Activated T-cell treated with anti-CD3 and anti-CD28 coated beads for 24 hours (primary cell): ENCODE measurements at places on chromosomes 7 and 10.

- no peak for DNase-seq
These were observed 17.8 kb downstream of the LYZL1 start for GRCh38 chr10:29306688-29307087.

DNA sequence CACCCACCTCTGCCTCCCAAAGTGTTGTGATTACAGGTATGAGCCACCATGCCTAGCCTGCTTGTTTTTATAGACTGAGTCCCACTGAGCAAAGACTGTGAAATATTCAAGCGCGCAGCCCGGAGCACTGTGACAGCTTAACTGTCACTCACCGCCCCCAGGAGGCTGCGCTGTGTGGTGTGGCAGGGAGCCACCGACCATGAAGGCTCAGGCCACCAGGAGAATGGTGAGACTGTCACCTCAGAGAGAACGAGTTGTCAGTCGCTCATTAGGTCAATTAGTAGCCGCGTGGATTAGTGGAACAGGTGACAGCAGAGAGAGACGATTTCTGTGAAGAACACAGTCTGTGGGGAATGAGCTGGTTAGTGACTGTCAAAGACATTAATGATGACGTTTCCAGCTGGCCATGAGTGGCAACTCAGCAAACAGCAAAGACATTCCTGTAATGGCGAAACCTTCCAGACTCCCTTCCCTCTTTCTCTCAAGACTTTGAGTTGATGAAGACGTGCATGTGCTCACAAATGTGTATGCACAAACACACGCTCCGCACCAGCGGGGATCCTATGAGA is 64.5 kb downstream of the CYCS start:
- no peak for DNase-seq

DNA sequence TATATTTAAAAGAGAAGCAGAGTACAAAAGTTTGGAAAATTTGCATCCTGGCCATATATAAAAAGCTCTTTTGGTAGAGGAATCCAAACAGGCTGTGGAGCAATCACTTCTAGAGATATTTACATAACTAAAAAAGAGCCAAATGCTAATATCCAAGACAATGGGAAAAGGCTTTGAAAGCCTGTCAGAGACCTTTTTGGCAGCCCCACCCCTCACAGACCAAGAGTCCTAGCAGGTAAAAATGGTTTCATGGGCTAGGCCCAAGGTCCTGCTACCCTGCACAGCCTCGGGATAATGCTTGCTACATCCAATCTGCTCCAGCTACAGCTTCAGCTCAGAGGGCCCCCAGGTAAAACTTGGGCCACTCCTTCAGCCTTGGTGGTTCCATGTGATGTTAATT is 430.2 kb upstream of the KCND2 start:
- DNase-seq, result no peak

DNA sequence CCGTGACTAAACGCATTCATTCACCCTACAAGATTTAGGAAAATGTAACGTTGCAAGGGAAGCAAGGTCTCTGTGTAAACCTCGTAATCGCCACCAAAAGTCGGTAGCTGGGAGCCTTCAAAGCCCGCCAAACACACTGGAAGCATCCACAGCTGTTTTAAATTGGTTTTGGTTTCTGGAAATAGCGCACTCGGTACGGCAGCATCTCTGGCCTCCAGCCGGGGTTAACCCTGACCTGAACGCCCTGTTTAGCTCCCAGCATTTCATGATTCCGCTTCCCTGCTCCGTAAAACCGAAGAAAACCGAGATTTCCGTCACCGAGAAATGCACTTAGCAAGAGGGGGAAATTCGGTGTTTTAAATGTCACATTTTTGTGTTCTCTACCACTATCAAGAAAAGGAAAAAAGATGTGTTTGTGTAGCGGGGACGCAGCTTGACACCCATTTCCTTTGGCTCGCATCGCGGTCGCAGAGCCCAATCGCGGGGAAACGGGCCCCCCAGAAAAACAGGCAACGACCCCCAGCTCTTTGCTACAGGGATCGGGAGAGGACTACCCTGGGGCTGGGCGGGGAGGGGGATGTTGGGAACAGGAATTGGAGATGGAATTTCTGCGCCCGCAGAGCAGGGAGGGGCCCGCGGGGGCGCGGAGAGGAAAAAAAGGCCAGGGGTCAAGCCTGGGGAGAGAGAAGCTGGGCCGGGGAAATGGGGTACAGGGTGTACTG is 646 bp downstream of the SGCE start:
- no peak for DNase-seq

DNA sequence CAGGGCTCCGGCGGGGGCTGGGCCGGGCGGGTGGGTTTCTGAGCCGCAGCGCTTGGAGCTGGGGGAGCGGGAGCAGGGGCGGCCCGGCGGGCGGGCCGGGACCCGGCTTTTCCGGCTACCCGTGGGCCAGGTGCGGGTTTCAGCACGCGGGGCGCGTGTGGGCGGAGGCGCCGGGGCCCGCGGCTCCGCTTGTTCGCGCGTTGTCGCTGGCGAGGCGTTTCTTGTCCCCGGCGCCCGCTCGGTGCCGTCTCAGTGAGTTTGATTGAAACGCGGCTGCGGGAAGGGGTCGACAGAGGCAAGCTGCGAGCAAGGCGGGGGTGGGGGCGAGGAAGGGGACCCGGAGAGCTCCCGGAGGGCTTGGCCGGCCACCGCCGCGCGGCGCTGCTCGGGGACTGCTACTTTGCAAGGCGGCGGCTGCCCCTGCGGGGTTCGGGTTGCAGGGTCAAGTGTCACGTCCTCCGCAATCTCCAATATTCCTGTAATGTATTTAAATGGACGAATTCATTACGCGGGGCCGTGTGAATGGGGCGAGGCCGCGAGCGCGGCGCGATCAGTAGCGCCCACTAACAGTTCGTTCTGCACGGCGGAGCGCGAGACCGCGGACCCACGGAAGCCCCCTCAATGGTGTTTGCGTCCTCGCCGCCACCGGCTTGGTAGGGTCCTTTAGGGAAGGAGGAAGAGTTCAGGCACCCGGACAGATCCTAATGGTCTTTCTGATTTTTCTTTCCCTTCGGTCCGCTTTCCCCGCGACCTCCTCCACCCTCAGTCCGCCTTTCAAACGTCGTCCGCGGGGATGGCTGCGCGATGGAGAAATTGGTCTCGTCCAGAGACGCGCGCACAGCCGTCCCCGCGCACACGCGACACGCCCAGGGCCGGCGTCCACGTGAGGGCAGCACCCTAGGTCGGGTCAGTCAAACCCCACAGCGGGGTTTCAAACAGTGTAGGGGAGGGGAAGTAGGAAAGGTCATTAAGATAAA is 76.9 kb downstream of the INSIG1 start:
- DNase-seq, result no peak

DNA sequence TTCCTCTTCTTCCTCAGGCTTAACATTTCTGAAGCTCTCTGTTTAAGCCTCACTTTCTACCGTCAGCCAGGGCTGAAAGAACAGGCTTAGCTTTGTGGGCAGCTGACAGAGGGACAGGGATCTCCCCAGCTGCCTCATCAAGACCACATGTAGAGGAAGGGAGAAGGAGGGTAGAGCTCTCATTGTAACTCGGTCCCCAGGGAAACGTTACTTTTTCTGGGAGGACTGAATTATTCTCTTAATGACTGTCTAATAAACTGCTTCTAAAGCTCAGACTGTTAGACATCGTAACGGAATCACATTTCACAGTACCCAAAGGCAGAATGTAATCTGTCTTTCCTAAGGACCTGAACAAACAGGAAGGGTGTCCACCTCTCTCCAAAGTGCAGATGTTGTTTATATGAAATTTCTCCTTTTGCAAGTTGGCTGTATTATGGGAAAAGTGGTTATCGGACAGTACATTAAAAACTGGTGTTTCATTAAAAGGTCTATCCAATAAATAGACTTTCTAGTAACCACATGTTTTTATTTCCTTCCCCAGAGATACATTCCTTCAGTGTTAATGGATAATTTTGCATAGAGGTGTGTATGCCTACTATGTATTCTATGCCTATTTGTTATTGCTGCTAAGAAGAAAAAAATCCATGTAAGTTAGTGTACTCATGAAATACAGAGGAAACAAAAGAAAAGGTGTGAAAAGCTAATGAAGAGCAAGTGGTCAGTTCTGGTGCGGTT is 144.2 kb downstream of the CTTNBP2 start:
- DNase-seq, result no peak

DNA sequence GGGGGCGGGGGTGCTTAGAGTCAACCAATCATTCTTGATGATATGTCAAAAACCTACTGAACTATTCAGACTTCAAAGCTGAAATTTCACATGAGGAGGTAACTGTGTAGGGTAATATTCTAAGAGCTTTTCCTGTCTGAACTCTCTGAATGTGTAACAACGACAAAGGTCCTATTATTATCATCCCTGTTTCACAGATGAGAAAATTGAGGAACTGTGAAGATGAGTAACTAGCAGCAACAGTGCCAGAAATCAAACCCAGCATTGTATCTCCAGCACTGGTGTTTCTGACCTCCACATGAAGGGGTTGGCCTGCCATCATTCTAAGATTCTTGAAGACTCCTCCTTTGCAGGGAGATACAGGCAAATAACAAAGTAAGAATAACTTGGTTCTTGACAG is 294.7 kb upstream of the AOAH start:
- DNase-seq, result no peak

- DNase-seq, result no peak
These were observed 101.0 kb upstream of the ANKRD1 start for GRCh38 chr10:91021901-91022300.

DNA sequence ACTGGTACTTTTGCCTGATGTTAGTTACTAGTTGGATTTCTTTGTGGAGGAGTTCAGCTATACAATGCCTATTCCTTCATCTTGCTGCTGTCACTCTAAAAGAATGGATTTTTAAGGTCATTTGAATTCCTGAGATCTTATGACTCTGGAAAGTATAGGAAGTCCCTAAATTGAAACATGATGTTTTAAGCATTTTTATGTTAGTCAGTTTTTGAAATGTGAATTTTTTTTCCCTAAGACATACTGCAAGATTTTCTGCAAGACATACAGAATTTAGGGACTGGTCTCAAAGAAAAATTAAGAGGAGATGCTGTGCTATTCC is 355.8 kb downstream of the SUGCT start:
- DNase-seq, result no peak

GRCh38 chr7:22120391-22121053 is 174.8 kb upstream of the CDCA7L start:
- DNase-seq, result no peak

GRCh38 chr7:127911968-127912511 is 119.2 kb downstream of the LRRC4 start:
- no peak for DNase-seq

DNA sequence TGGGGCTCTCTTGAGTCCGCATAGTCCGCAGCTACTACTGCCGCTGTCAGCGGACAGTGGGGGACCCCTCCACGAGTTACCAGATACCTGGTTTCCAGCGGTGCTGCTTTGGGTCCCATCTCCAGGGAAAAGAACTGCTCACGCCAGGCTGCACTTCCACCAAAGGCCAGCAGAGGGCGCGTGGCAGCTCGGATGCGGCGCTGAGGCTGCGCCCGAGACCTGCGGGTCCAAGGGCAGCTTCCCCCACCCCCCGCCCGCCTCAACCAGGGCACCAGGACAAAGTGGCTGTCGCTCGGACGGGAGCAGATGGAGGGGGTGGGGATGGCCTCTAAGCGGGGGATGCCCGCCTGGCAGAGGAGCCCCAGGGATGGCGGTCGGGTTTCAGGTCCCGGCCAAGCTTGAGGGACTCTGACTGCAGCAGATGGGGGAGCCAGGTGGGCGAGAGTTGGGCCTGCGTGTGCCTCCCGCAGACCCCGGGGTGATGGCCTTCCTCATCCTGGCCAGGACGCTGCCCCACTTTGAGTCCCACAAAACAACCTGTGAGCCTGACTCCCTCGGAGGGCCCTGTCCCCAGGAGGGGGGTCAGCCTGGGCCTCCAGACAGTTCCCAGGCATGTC is 23.8 kb upstream of the ZNF735 start:
- DNase-seq, result peak; percentile 18

- DNase-seq, result peak; percentile 1
These were observed 619 bp downstream of the EXOC4 start for GRCh38 chr7:133253519-133253875.

- no peak for DNase-seq
These were observed 35.8 kb upstream of the PLPP4 start for GRCh38 chr10:120421250-120421649.

- DNase-seq, result no peak
These were observed 14.6 kb downstream of the WBP1L start for GRCh38 chr10:102758240-102758932.
